ENCODE measurements at places on chromosomes 2 and 18.

DNA sequence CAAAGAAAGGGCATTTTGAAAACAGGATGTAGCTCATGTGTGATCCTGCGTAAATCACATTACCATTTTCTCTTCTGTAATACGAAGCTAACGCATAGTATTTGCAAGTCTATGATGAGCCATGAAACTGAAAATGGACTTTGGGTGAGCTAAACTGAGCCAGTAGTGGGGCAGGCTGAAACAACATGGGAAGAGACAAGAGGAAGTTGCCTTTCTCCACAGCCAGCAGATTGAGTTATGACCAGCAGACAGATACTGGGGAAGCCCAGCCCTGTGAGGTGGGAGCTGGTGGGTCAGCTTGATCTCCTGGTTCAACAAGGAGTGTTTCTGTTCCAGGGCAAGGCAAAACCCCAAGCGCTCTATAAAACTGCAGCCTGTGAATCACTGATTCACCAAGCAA lies 11.8 kb downstream of the CYRIA start:
- no peak for DNase-seq

GRCh38 chr2:168916331-168916675 lies 15.2 kb downstream of the G6PC2 start:
- DNase-seq: no peak

DNA sequence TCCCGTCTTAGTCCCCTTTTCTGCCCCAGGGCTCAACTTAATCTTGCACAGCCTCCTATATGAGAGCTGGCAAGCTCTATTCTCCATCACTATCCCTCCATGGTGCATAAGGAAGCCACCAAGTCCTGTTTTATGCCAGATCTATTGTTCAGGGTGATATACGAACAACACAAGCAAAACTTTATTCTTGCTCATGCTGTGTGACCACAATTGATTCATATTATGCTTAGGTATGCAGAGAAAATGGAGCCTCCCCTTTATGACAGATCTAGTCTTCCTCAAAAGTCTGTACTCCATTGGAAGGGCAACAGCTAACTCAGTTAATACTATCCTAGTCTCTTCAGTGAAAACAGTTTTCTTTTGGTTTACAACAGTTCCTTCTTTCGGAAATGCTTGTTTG lies 94.0 kb upstream of the STON1 start:
- no peak for DNase-seq

DNA sequence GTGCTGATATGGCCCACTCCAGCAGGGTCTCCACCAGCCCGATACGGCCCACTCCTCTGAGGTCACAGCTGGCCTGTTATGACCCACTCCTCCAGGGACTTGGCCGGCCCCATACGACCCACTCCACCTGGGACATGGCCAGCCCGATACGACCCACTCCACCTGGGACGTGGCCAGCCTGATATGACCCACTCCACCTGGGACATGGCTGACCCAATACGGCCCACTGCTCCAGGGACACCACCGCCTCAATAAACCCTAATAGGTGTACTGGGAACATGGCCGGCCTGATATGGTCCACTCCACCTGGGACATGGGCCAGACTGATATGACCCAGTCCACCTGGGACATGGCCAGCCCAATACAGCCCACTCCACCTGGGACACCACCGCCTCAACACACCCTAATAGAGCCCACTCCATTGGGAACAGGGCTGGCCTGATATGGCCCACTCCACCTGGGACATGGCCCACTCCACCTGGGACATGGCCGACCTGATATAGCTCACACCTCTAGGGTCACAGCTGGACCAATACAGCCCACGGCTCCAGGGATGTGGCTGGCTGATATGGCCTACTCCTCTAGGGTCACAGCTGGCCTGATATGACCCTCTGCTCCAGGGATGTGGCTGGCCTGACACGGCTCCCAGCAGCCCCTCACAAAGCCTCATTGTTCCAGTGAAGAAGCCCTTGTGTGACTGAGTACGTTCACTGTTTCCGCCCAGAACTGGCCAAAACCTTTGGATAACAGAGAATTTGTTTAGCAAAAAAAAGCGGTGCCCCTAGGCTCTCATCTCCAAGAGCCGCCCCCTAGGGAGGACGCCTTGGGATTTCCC lies 245.6 kb downstream of the HDAC4 start:
- DNase-seq: no peak

DNA sequence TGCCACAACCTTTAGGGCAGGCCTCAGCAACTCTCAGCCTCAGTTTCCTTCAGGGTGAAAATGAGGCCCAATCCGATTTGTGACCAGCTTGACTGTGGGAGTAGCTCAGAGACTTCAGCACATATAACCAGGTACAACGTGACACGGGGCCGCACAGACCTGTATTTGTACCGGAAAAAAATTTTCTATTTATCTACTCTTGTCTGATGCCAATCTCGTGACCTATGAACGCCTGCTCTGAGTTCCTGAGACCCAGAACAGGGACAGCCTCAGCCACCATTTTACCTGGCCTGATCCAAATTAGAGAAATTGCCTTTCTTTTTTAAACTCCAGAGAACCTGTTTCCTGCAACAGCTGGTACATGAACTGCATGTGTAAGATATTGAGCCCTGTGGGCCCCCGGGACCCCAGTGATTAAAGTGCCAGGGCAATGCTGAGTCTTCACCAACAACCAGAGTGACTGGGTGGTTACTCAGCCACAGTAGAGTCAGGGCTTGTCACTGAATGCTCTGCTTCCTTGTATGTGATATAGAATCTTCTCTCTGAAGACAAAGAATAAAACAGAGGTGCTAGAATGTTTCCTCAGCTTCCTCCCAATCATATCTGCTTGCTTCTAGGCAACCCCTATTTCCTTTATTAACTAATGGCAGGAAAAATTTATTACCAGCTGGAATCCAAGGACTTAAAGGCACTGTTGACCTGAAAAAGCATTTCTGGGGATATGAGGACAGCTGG lies 47.8 kb upstream of the FZD7 start:
- no peak for DNase-seq

- DNase-seq: no peak
Observed at GRCh38 chr18:32879497-32879896, 106.7 kb upstream of the KLHL14 start.

DNA sequence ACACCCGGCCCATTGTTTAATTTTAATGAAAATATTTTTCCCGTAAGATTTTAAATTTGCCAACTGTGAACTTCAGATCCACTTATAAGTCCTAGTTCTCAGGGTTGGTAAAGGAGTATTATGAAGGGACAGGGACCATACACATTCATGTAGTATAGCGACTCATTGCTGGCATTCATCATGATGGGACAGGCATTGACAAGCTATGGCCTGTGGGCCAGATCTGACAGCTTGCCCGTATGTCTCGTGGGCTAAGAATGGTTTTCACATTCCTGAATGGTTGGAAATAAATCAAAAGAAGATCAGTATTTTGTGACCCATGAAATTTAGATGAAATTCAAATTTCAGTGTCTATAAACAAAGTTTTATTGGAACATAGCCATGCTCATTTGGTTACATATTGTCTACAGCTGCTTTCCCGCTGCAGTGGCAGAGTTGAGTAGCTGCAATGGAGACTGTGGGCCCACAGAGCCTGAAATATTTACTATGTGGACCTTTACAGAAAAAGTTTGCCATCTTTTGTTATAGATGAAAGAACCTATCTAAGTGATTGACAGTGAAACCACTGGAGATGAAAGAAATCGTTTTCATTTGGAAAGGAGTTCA lies 4.1 kb downstream of the RAPGEF4 start:
- DNase-seq: no peak

DNA sequence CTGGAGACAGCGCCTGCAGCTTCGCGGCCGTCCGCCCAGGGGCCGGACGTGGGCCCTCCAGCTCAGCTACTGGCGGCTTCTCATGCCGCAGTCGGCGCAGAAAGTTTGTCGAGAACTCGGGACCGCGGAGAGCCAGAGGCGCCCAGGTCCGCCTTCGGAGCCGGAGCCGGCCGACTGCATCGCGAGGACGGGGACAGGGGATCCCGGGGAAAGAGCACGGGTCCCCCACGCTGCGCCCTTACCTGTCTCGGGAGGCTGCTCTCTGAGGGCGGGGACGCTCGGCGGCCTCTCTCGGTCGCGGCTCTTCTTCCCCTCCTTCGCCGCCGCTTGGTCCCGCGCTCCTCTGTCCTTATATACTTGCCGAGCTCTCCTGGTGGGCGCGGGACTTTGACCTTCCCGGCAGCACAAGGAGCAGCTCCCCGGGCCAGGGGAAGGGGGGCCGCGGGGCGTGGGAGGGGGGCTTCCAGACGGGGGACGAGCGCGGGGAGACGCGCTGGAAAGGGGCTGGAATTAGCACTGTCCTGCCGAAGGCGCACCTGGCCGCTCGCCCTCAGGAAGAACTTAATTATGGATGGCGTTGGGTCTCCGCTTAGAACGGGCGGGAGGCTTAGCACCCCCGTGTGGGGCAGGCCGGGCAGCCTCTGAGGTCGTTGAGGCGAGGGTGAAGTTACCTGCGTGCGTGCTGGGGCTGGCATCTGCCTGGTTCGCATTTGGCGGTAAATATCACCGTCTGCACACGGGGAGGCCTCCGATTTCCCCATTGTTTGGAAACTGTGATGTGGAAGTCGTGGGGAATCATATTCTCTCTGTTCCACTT lies at the start of gene POMC:
Gene POMC (minus strand): TSS at position 325 of the 817 bp plus-strand sequence. CDS start 3,808 bp downstream, outside the sequence.
- DNase-seq: peak; percentile 52

GRCh38 chr2:25332571-25332970 lies 9.2 kb downstream of the DNMT3A start:
- DNase-seq: no peak

DNA sequence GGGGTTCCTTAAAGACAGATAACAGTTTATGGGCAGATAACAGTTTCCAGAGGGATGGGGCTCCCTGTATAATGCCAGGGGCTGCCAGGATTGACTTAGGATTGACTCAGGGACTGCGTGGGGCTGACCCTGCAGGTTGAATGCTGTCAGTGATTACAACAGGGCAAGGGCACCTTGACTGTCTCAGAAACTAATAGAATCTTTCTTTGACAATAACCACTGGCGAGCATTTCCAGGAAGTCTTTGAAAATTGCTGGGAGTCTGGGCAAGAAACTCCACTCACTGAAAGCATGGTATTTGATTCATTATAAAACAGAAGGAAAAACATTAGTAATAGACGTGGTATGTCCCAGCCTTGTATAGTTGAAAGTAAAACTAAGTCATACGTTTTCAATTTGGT lies 101.0 kb downstream of the GPD2 start:
- DNase-seq: no peak

DNA sequence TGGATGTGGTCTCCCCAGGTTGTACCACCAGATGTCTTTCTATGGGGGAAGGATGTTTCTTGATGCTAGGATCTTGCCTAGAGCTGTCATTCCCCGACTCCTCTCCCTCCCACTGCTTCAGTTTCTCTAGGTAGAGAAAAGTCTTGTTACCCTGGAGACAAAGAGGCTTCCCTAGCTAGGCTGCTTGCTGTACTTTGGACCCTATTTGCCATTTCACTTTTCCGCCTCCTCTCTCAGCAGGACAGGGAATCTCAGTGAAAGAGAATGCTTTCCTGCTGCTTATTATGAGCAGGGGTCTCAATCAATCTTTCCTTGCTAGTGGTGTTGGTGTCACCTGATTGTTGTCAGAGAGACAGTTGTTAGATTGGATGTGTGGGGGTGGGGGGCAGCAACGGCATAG lies 818.8 kb upstream of the GYPC start:
- DNase-seq: no peak

- no peak for DNase-seq
Observed at GRCh38 chr2:8242739-8243138, 439.1 kb upstream of the ID2 start.

GRCh38 chr2:28336264-28336980 lies 56.2 kb upstream of the FOSL2 start:
- DNase-seq: no peak

DNA sequence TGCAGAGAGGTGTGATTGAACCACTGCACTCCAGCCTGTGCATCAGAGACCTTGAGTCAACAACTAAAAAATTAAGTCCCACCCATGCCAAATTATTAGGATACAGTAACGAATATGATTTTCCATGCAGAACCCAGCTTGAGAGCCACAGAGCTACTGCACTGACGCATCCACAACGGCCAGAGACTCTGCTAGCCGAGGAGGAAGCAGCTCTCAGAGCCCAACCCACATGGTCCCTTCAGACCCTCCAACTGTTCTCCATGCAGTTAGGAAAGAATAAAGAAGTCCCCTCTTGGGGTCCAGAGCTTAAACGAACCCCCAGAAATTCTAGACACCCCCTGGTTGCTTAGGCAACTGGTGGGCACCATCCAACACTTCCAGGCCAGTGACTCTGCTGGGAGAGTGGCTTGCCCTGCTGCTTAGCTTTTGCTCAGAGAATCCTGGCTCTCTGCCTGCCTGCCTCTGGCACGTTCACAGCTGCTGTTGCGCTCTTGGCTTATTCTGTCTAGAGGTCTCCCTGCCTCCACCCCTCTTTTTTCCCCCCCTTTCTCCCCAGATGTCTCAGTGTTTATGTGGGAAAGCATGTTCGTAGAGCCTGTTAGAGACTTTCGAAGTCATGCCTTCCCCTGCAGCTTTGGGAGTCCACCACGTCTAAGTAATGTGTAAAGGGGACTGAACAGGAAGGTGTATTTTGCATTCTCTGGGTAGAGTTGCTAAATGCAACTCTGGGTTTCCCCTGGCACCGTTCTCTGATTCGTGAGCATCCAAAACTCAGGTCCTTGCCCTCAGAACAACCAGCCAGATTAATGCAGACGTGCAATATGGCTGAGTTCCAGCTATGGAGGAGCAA lies 26.0 kb upstream of the SP3 start:
- no peak for DNase-seq

- DNase-seq: no peak
Observed at GRCh38 chr18:67705748-67706147, 189.2 kb upstream of the DSEL start.

- no peak for DNase-seq
Observed at GRCh38 chr2:18365342-18365741, 195.1 kb downstream of the RDH14 start.

- DNase-seq: no peak
Observed at GRCh38 chr2:20071397-20072383, 20.3 kb upstream of the LAPTM4A start.

GRCh38 chr2:78768016-78768415 lies 257.5 kb upstream of the REG3G start:
- DNase-seq: no peak

GRCh38 chr2:147109291-147109690 lies 735.5 kb upstream of the ACVR2A start:
- DNase-seq: no peak

- DNase-seq: no peak
Observed at GRCh38 chr2:205375461-205376448, 306.5 kb upstream of the NRP2 start.

- no peak for DNase-seq
Observed at GRCh38 chr18:363301-364085, 95.6 kb upstream of the THOC1 start.

DNA sequence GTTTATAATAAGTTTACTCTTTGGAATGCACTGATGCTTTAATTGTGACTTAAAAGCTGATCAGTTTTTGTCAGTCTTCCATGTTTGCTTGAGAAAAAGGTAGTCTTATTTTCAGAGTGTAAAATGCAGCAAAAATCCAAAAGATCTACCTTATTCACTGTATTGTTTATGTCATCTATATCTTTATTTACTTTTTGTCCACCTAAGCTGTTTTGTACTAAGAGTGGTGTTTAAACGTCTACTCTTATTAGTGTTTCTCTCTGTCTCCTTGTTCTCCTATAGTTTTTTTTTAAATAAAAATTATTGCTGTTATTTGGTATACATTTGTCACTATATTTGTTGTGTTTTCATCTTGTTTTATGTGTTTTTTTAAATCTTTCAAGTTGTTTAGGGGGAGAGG lies 50.4 kb downstream of the VRK2 start:
- DNase-seq: no peak

Data from activated CD4-positive, alpha-beta T cell treated with anti-CD3 and anti-CD28 coated beads for 36 hours (primary cell).